ENCODE measurements at places on chromosomes 6 and 20. TPM values are rescaled to one million over a fixed set of nuclear protein-coding genes. Genes with fewer than 3 reads are reported as not detected.

C6orf58 gene
- not detected for total RNA-seq

GRCh38 chr6:28330041-28330440 is 5.9 kb downstream of the ZSCAN31 start:
- no peak for DNase-seq

MTFR2 gene
- 2.6 TPM for total RNA-seq

DNA sequence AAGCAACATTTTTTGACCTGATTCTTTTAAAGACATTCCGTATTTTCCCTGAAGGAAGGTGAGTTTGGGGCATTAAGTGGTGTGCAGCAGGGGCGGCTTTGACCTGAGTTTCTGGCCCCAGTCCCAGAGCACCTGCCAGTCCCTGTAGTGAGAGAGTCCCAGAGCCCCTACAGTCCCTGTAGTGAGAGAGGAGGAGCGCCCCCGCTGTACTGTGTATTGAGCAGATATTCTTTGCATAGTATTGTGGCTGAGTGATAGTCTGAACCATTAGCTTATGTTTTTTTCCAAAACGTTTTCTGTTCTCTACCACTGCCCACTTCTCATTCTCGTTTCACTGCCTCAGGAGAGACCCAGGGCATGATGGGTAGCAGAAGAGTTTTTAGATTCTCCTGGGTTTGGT is 17.2 kb upstream of the SH3BGRL2 start:
- no peak for DNase-seq

TDRD6 gene
- 0.23 TPM for total RNA-seq

OR12D3 gene
- total RNA-seq, result not detected

FAM162B gene
- not detected for total RNA-seq

CRISP3 gene
- 0.91 TPM for total RNA-seq

BACH2 gene
- total RNA-seq, result 18.1 TPM

SLCO4A1 gene
- total RNA-seq, result 7.0 TPM

SYNCRIP gene
- total RNA-seq, result 66.9 TPM

- DNase-seq, result no peak
Measured at GRCh38 chr6:40346246-40346645, 240.9 kb downstream of the LRFN2 start.

HLA-DQA1 gene
- total RNA-seq, result 138 TPM

TRAM2 gene
- 40.1 TPM for total RNA-seq

- no peak for DNase-seq
Measured at GRCh38 chr6:13378669-13379590, 50.6 kb upstream of the TBC1D7 start.

ZBTB46 gene
- total RNA-seq, result 50.4 TPM

DNA sequence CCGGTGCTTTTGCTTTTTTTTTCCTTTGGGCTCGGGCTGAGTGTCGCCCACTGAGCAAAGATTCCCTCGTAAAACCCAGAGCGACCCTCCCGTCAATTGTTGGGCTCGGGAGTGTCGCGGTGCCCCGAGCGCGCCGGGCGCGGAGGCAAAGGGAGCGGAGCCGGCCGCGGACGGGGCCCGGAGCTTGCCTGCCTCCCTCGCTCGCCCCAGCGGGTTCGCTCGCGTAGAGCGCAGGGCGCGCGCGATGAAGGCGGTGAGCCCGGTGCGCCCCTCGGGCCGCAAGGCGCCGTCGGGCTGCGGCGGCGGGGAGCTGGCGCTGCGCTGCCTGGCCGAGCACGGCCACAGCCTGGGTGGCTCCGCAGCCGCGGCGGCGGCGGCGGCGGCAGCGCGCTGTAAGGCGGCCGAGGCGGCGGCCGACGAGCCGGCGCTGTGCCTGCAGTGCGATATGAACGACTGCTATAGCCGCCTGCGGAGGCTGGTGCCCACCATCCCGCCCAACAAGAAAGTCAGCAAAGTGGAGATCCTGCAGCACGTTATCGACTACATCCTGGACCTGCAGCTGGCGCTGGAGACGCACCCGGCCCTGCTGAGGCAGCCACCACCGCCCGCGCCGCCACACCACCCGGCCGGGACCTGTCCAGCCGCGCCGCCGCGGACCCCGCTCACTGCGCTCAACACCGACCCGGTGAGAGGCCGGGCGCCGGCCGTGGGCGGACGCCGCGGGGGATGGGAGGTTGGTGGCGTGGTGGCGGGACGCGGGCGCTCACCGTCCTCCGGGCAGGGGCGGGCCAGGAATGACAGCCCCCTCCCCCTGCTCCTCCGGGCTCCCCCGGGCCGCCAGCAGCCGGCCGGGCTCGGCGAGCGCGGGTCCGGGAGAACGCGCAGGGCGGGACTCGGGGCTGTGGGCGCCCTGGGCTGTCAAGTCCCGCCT is 606 bp downstream of the ID4 start:
- no peak for DNase-seq

AIF1 gene
- total RNA-seq, result 310 TPM

- DNase-seq, result no peak
Measured at GRCh38 chr6:46255528-46255927, 84.7 kb upstream of the ENPP5 start.

- DNase-seq, result no peak
Measured at GRCh38 chr6:2247664-2248063, 2.3 kb upstream of the GMDS start.

DNA sequence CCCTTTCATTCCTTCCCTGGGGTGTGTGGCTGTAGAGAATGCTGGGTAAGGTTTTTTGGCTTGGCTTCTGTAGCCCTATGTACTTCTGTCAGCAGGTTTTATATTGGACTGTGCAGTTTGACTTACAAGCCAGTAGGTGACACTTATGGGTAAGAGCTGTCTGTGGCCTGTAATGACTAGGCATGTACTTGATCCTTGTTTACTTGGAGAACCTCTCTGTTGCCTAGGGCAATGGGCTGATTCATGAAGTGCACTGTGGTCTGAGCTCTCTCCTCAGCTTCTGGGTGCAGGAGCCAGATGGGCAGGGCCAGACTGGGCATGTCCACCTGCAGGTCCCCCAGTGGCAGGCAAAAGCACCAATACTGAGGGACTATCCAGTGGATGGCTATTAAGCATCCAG is 544.6 kb downstream of the ADGRB3 start:
- DNase-seq, result no peak

MUC21 gene
- not detected for total RNA-seq

RAD21L1 gene
- not detected for total RNA-seq

GRCh38 chr6:148273962-148274752 is 68.5 kb upstream of the SASH1 start:
- DNase-seq, result no peak

DNA sequence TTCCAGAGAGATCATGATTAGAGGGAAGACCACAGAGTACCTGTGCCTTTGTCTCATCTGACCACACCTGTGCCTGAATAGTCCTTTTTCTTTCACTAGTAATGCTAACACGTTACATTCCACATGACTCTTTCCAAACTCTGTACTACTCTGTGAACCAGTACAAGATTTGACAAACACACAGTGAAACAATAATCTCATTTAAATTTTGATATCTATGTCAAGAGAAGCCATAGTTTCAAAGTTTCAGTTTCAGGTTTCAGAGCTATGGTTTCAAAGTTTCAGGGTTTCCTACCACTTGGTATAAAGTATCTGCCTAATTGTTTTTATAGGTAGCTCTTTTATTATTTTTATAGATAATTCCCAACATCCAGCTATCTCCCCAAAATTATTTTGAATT is 62.0 kb upstream of the PHACTR2 start:
- no peak for DNase-seq

- DNase-seq, result no peak
Measured at GRCh38 chr6:155782320-155782731, 326.7 kb upstream of the NOX3 start.

DNA sequence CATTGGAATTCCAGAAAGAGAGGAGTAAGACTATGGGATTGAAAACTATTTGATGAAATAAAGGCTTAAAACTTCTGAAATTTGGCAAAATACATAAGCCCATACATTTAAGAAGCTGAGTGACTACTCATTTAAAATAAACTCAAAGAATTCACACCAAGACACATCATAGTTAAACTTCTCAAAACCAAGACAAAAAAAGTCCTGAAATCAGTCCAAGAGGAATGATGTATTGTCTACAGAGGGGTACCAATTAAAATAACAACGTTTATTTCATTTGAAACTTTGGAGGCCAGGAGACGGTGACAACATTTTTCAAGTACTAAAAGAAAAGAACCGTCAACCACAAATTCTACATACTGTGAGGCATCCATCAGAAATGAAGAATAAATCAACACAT is 841.4 kb upstream of the MAP3K7 start:
- no peak for DNase-seq

- DNase-seq, result no peak
Measured at GRCh38 chr6:49038294-49038822, 424.7 kb downstream of the MMUT start.

DNA sequence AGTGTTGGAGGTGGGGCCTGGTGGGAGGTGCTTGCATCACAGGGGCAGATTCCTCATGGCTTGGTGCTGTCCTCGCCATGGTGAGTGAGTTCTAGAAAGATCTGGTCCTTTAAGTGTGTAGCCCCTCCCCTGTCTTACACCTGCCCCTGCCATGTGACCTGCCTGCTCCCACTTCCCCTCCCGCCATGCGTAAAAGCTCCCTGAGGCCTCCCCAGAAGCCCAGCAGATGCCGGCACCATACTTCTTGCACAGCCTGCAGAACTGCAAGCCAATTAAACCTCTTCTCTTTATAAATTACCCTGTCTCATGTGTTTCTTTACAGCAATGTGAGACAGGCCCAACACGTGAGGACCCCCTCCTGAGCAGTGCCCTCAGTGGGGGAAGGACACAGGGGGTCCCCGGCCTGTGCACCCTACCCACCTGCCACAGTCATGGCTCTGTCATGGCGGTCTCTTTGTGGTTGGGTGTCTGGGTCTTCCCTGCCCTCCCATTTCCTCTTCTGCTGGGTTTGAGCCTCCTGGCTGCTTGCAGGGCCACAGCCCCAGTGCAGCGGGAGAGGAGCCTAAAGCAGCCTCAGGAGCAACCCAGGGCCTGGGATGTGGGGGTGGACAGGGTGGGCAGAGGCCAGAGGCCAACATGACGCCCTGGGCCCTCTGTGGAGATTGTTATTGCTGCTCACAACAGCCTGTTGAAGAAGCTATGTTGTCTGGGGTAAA is 87.2 kb upstream of the QKI start:
- no peak for DNase-seq

DNA sequence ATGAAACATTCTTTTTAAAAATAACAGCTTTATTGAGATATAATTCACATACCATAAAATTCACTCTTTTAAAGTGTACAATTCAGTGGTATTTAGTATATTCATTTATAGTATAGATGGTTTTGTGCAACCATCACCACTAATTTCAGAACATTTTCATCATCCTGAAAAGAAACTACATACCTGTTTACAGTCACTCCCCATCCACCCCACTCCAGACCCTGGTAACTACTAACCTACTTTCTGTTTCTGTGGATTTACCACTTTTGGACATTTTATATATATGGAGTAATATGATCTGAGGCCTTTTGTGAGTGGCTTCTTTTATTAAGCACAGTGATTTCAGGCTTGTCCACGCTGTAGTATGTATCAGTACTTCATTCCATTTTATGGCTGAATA is 2.5 kb upstream of the TMEM217 start:
- DNase-seq, result no peak

GFOD1 gene
- total RNA-seq, result 36.0 TPM

- no peak for DNase-seq
Measured at GRCh38 chr6:53264337-53264736, 84.4 kb downstream of the ELOVL5 start.

DNA sequence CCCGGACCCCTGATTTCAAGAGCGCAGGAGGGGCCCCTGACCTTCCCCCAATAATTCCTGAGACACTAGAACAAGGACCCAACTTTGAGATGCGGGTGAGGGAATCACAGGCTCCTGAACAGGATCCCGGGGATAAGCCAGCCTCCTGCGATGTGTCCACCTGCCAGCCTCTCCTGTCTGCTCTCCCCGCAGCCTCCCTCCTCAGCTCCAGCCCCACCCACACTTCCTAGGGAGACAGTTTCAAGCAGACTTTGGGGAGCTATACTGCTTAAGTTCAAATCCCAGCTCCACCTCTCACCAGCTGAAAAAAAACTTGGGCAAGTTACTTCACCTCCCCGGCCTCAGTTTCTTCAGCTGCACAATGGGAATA is 50.8 kb downstream of the GRM4 start:
- no peak for DNase-seq

OOEP gene
- total RNA-seq, result not detected

EZR gene
- 129 TPM for total RNA-seq

PPP1R16B gene
- total RNA-seq, result 47.1 TPM

PRR18 gene
- not detected for total RNA-seq

DNA sequence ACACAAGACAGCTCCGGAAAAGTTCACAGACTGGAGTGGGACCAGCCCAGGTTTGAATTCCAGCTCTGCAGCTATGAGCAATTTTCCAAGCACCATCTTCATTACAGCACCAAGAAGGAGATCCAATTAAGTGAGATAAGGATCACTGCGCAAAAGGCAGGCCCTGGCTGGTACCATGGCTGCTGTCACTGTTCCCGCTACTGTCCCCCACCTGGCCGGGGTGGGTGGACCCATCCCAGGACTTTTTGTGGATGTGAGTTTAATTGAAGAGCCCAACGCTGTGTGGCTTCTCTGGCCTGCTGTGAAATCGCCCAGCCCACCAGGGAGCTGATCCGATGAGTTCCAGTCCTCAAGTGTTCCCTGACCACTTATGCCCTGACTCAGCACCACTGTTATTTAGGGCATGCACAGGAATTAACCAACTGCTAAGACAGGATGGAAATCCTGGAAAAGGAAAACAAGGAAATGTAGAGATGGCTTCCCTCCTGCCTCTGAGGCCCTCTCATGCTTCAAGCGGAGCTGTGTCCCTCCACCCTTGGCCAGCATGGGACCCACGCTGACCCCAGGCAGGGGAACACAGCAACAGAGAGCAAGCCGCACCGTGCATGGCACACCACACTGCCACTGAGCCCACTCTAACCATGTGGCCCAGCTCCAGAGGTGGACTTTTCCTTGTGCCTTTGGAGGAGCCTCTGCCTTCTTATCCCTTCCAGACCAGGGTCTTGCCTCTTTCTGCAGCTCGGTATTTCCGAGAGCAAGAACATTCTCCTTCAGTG is 150.0 kb upstream of the CST7 start:
- DNase-seq, result peak; percentile 65

GRCh38 chr6:101936516-101936915 is 543.0 kb downstream of the GRIK2 start:
- no peak for DNase-seq

GRCh38 chr20:50295345-50295744 is 104.7 kb downstream of the CEBPB start:
- DNase-seq, result no peak

All from spleen (tissue), 13 donors.